NCI-H1930 (cell line): ENCODE measurements at places on chromosomes 6 and 20.

GRCh38 chr6:42321976-42322375 is 104.3 kb upstream of the MRPS10 start:
- DNase-seq = no peak

GRCh38 chr6:106885679-106886078 is 88.8 kb downstream of the CD24 start:
- DNase-seq = peak; percentile 31

DNA sequence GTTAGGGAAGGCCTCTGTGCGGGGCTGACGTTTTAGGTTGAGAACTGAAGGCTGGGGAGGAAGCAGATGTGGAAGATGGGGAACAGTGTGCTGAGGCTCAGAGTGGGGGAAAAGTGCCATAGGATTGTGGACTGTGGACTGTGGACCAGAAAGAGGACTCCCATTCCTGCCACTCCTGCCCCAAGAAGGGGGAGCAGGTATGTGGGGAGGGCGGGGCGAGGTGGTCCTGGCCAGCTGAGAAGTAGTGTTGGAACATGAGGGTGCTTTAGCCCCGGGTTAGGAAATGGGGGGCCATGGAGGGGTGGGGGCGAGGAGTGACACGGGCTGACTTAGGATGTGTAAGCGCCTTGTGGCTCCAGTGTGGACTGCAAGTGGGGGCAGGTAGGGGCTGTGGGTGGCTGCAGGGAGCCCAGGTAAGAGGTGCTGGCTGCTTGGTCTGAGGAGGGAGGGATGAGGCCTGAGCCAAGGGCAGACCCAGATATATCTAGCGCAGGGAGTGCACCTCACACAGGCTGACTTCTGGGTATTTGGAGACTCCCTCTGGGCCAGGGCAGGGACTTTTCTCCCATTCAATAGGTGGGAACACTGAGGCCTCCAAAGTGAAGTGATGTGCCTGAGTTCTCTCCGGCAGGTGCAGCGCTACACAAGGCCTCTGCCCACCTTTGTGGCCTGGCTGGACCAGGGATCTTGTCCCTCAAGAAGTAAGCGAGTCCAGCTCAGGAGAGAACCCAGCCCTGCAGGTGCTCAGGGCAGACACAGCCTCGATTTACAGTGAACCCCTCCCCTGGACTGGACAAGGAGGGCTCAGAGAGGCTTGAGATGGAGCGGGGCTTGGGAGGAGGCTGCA is 76.6 kb upstream of the TOX2 start:
- no peak for DNase-seq

- no peak for DNase-seq
Measured at GRCh38 chr20:56373942-56374341, 15.2 kb downstream of the FAM210B start.

DNA sequence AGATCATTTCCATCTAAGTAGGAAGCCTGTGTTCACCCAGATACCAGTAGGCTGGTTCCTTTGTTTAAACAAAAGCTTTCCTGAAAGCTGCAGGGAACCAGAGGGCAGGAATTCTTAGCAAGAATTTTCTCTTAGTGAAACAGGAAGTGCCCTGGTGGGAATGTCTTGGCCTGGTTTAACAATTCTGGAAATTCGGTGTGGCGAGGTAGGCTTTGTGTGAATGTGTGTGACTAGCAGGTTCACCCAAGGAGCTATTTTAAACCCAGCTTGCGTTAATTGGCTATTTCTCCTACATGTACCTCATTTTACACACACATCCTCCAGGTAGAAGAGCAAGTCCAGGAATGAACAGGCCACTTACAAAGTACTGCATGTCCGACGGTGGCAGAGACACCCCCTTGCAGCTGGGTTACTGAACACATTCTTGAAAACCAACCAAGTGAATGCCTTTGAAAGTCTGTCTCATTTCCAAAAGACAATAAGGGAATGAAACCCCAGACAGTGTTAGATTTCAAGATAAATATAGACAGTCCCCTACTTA is 64.6 kb downstream of the GFOD1 start:
- no peak for DNase-seq

GRCh38 chr6:33576668-33577067 is 3.4 kb downstream of the BAK1 start:
- DNase-seq = no peak

GRCh38 chr6:22119500-22119899 is 177.3 kb downstream of the PRL start:
- DNase-seq = no peak

DNA sequence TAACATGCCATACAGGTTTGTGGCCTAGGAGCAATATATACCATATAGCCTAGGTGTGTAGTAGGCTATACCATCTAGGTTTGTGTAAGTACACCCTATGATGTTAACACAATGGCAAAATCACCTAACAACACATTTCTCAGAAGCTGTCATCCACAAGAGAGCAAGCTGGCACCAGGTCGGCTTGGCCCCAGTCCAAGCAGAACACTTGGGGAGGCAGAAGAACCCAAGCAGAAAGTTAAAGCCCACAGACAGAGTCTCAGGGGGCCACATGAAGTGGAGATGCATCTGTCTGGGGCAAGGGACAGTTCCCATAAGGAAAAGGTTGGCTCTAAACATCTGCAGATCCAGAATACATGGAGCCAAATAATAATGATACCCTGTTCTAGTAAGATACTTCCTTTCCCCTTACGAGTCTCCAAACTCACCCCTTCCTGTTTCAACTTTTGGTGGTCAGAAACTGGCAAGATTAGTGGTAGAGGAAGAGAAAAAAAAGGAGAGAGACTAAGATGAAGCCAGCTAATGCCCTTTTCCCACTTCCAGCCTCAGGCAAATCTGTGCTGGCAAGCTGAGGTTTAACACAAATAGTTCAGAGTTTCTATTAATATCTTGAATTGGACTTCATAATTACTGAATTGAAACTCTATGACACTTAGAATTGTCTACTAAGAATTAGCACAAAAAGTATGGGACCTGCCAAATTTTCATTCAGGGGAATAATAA is 29.5 kb downstream of the TCF21 start:
- no peak for DNase-seq

DNA sequence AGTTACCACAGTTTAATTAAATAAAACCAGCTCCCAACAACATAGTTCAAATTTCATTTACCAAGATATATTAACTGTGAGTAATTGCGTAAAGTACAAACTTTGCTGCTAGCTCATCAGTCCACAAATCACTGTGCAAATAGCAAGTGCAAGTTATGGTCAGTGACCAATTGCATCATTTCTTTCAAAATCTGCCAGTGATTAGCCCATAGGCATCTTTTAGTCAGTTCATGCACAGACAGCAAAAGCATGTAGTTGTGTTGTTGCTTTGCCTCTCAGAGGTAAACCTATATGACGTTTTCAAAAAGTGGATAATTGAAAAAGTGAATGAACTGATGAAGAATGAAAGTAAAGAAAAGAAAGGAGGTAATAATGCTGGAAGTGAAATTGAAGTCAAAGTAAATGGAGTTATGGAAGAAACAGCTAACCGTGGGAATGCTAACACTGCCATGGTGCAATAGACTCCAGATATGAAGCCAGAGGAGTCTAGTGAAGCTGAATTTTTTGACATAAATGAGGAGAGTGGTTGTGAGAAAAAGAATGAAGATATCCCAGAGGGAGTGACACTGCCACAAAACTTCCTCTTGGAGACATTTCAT is 36.5 kb downstream of the ENPP1 start:
- no peak for DNase-seq

GRCh38 chr6:69835414-69836179 is 30.8 kb upstream of the COL19A1 start:
- DNase-seq = no peak

GRCh38 chr20:53891306-53891894 is 179.0 kb downstream of the BCAS1 start:
- DNase-seq = no peak

DNA sequence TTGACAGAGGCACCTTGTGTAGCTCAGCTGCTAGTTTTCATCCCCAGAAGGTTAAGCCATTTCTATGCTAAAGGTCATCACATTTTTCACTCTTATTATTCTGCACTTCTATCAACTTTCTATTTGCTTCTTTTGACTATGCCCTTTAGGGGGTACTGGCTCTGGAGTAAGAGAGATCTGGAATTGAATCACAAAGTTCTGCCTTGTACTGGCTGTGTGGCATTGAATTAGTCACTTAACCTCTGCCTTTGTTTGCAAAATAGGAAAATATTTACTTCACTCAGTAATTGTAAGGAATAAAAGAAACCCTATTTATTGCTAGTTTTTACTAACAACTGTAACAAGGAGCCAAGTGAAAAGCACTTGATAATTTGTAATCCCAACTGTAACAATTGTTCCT is 56.8 kb upstream of the MTRF1L start:
- no peak for DNase-seq

GRCh38 chr20:17584689-17585088 is 14.8 kb downstream of the DSTN start:
- no peak for DNase-seq
